Testis (tissue), 5 donors: ENCODE measurements at places on chromosomes 11 and 22.

- no peaks in the 10 kb centered on the region for H3K36me3 ChIP-seq
- peak; percentile 21 for DNase-seq
- no peak overlapping the region for H3K4me3 ChIP-seq
- H3K27me3 ChIP-seq: no peaks in the 10 kb centered on the region
- no peaks in the 10 kb centered on the region for H3K4me1 ChIP-seq
- no peak overlapping the region for H3K27ac ChIP-seq
Observed at GRCh38 chr11:110857892-110858546, 145.8 kb upstream of the ARHGAP20 start.

GRCh38 chr11:77214557-77214956, 86.5 kb downstream of the MYO7A start:
- H3K4me1 ChIP-seq: no peaks in the 10 kb centered on the region
- DNase-seq: no peak
- H3K27ac ChIP-seq: no peak overlapping the region

DNA sequence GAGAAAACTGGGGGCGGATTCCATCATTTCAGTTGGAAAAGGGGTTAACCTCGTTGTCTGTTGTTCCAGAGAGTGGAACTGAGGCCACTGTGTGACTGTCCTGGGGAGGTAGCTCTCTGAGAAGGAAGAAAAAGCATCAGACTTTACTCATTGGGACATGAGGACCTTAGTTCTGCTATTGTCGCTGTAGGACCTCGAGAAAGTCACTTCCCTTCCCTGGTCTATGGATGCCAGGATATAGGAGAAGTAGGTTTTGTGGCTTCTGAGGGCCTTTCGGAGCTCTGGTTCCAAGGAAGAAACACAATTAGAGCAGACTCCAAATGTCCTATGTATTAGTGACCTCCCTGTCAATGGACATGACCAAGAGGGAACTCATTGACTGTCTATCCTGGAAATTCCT, 6.2 kb downstream of the MYO18B start:
- H3K27me3 ChIP-seq: no peaks in the 10 kb centered on the region
- H3K36me3 ChIP-seq: no peaks in the 10 kb centered on the region
- no peak overlapping the region for H3K27ac ChIP-seq
- H3K4me1 ChIP-seq: no peaks in the 10 kb centered on the region
- no peak for DNase-seq

- no peak for DNase-seq
- H3K4me1 ChIP-seq: no peaks in the 10 kb centered on the region
- H3K4me3 ChIP-seq: no peak overlapping the region
- H3K27ac ChIP-seq: no peak overlapping the region
Observed at GRCh38 chr11:56910046-56910773, 78.5 kb upstream of the OR5AK2 start.

DNA sequence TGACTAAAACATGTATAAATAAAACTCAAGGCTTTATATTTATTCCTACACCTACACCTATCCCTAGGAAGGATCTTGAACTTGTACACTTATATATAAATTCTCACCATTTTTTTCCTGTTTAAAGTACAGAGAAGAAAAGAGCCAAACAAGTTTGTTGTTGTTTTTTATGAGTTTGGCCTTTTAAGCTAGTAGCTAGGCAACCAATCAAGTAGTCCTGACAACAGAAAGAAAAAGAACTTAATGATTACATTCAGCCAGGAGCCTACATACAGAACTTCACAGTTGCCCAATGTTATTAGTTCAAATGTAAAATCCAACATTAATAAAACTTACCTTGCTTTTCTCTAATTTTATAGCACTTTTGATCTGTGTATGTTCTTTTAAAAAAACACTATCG, 316.2 kb downstream of the SOX6 start:
- no peaks in the 10 kb centered on the region for H3K36me3 ChIP-seq
- H3K4me1 ChIP-seq: no peaks in the 10 kb centered on the region
- DNase-seq: no peak
- H3K4me3 ChIP-seq: no peak overlapping the region

GRCh38 chr11:126655807-126656128, 300.3 kb downstream of the ST3GAL4 start:
- H3K27ac ChIP-seq: no peak overlapping the region
- no peak overlapping the region for H3K4me3 ChIP-seq

DNA sequence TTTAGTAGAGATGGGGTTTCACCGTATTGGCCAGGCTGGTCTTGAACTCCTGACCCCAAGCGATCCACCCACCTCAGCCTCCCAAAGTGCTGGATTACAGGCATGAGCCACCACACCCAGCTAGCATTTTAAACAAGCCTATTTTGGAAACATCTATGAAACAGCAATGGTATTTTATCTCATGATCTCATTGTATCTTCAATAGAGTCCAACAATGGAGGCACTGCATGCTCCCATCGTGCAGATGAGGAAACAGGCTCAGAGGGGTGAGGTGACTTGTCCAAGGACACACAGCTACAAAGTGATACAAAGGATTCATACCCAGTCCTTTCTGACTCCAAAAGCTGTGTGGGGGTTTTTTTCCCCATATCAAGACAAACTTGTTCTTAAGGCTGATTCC, 39.0 kb upstream of the RTL6 start:
- H3K4me1 ChIP-seq: peaks cover 5% of the 10 kb centered on the region
- no peak for DNase-seq
- H3K4me3 ChIP-seq: no peak overlapping the region
- H3K27me3 ChIP-seq: no peaks in the 10 kb centered on the region
- no peak overlapping the region for H3K27ac ChIP-seq

- H3K27me3 ChIP-seq: no peaks in the 10 kb centered on the region
- H3K4me3 ChIP-seq: peak overlapping the region; percentile 38
- DNase-seq: no peak
- no peaks in the 10 kb centered on the region for H3K36me3 ChIP-seq
- H3K27ac ChIP-seq: no peak overlapping the region
- H3K4me1 ChIP-seq: no peaks in the 10 kb centered on the region
Observed at GRCh38 chr11:19777377-19778102, 64.9 kb downstream of the NAV2 start.

- no peaks in the 10 kb centered on the region for H3K36me3 ChIP-seq
- H3K4me1 ChIP-seq: no peaks in the 10 kb centered on the region
- DNase-seq: no peak
- H3K4me3 ChIP-seq: no peak overlapping the region
- H3K27me3 ChIP-seq: no peaks in the 10 kb centered on the region
Observed at GRCh38 chr11:11793073-11793472, 48.7 kb upstream of the USP47 start.
